ENCODE measurements at places on chromosomes 11 and 22.

GRCh38 chr11:14411818-14412217 lies 52.8 kb upstream of the RRAS2 start:
- DNase-seq: no peak

GRCh38 chr11:113204280-113204679 lies 110.1 kb upstream of the TTC12 start:
- no peak for DNase-seq

DNA sequence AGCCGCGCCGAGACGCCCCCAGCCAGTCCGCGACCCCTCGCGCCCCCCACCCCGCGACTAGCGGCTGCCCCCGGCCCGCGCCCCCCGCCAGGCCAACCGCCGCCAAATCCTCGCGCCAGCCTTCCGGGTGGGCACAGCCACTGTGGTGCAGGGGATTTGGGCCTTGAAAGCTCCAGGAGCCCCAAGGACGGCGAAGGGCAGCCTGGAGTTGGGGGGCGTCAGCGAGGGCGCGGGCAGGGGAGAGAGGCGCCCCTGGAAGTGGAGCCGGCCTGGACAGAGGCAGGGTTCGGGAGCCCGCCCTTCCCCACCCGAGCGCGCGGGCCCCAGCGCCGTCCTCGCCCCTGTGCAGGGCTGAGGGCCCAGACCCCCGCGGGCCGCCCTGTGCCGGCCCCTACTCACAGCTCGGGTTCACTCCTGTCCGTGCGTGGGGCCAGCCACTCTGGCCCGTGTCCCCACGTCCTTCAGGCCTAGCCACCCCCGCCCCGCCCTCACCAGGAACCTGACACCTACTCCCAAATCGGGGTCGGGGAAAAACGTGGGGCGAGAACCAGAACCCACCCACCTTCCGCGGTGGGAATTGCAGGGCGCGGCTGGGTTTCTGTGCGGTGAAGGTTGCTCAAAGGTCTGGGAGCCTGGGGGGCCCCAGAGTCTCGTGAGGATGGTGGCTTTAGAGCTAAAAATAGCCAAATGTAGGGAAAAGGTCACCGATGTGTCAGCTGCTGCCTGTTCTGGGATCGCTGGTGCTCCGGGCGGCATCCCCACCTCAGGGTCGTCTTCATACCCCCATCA lies at the start of gene CPT1B:
TSS of gene CPT1B (minus strand) at position 441 of the 789 bp plus-strand sequence. CDS start 512 bp downstream, outside the sequence.
- DNase-seq: no peak

DNA sequence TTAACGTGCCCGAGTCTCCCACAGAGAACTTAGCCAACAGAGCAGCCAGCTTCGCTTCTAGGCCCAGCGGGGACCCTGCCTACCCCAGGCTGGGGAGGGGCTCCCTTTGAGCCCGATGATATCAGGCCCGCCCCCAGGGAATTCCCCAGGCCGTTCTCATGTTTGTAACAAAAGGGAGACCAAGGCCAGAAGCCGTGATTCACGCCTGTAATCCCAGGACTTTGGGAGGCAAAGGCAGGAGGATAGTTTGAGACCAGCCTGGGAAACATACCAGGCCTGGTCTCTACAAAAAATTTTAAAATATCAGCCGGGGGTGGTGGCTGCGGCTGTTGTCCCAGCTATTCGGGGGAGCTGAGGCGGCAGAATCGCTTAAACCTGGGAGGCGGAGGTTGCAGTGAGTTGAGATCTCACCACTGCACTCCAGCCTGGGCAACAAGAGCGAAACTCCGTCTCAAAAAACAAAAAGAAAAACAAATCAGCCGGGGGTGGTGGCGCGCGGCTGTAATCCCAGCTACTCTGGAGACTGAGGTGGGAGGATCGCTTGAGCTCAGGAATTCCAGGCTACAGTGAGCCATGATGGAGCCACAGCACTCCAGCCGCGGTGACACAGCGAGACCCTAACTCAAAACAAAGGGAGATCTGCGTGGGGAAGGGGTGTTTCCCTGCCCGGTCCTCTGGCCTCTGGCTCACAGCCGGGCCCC lies 1.7 kb downstream of the DRD4 start:
- DNase-seq: no peak

GRCh38 chr11:7300281-7300680 lies 48.6 kb downstream of the SYT9 start:
- no peak for DNase-seq

- no peak for DNase-seq
Measured at GRCh38 chr11:108393046-108393445, 74.3 kb downstream of the C11orf65 start.

DNA sequence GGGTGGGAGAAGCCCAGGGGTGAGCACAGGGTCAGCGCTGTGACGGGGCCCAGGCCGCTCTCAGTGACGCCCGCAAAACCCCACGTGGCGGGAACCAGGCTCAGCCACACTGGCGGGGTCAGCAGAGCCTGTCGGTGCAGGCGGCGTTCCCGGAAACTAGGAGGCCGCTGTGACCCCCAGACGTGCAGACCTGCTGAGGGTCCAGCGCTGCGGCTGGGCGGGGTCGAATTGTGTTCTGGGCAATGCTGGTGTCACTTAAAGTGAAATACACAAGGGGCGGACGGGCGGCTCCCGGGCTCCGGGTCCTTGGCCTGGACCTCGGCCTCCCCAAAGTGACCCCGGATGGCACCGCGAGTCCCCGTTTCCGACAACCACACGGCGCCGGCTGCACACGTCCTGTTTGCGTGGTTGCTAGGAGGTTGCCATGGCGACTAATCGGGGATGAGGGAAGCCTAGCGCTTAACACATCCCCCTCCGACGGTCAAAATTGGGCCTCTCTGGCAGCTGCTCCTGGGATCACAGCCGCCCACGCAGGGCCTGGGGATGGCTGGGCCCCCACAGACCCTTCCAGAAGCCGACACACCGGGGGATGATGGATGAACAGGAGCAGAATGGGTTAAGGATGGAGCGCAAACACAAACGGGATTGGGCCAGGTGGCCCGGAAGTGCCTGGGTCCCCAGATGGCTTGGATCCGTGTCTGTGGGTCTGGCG lies 81.7 kb upstream of the PRR5 start:
- no peak for DNase-seq

DNA sequence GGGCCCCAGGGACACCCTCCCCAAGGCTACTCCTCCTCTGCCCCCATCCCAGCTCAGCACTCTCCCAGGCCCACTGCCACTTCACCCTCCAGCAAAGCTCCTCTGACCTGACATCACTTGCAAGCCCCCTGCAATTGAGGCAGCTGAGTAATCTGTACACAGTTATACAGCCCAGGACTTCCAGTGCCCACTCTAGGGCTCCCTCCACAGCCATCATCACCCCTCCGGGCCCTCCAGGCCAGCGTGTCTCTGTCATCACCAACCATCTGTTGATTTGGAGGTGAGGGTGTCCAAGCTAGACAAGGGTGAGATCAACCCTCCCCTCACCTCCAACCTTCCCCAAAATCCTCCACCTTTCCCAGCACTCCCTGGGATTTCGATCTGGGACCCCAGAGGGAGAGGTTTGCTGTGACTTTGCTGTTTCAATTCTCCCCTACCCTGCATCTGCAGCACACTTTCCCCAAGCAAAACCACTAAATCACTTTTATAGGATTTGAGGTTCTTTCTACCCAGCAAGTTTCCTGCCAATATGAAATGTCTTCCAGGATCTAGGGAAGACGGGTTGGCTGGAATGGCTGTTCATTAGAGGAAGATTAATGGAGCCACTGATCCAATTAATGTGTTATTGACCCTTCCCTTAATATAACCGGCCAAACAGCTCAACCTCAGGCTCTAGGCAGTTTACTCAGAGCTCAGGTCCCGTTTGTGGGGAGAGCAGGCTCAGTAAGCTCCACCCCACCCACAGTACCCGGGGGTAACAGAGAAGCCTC lies 92.9 kb downstream of the CHST1 start:
- no peak for DNase-seq

- DNase-seq: no peak
Measured at GRCh38 chr11:60389279-60389910, 6.9 kb upstream of the MS4A14 start.

- DNase-seq: no peak
Measured at GRCh38 chr11:1388763-1389102, 1.0 kb upstream of the BRSK2 start.

- DNase-seq: no peak
Measured at GRCh38 chr11:126942146-126942545, 58.4 kb downstream of the KIRREL3 start.

- no peak for DNase-seq
Measured at GRCh38 chr11:134592391-134592990, 180.4 kb upstream of the B3GAT1 start.

DNA sequence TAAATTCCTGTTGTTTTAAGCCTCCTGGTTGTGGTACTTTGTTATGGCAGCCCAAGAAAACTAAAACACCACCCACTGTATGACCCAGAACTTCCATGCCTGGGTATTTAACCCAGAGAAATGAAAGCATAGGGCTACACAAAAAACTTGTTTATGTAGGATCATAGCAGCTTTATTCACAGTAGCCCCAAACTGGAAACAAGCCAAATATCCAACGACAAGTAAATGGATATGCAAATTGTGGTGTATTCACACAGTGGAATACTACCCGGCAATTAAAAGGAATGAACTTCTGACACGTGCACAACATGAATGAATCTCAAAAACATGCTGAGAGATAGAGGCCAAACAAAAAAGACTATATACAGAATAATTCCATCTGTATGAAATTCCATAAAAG lies 62.2 kb upstream of the NAV2 start:
- DNase-seq: no peak

- no peak for DNase-seq
Measured at GRCh38 chr11:72786305-72787215, 7.3 kb downstream of the STARD10 start.

DNA sequence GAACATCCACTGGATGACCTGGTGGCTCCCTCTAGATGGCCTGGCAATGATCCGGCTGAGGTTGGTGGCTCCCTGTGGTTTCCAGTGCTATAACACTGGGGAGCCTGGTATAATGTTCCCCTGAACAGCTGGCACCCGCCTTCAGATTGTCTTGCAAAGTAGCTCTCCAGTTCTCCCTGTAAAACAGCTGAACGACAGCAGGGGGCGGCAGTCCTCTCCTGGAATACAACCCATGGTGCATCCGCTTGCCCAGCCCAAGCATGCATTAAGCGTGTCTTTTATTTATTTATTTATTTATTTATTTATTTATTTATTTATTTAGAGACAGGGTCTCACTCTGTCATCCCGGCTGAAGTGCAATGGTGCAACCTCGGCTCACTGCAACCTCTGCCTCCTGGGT lies 258.9 kb downstream of the BUD13 start:
- no peak for DNase-seq

DNA sequence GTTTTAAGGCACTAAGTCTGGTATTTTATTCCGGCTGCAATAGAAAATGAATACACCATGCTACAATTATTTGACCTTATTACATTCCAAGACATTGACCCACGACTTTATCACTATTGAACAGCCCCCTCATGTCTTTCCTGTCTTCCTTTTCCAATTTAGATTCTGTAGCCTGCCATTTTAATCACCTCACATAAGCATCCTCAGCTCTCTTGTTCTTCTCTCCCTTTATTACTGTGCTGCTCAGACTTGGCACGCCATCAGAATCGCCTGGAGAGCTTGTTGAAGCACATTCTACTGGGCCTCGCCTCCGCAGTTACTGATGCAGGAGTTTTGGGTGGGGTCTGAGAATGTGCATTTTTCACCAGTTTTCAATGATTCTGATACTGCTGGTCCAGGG lies 38.7 kb upstream of the SWAP70 start:
- no peak for DNase-seq

- no peak for DNase-seq
Measured at GRCh38 chr22:38859581-38860282, 12.3 kb downstream of the CBX6 start.

DNA sequence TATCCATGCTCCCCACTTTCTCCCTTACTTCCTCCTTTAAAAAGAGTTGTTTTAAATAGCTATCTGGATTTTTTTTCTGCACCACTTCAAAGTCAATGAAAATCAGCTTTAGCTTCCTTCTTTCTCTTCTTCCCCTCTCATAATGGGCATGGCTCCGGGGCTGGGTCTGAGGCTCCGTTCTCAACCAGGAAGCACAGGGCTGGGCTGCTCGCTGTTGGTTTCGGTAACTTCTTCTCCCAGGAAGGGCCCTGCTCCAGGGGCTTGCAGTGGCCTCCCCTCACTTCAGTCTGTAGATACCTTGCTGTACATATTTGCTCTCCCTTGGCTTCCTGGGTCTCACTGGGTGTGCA lies 23.8 kb downstream of the MICAL2 start:
- DNase-seq: no peak

DNA sequence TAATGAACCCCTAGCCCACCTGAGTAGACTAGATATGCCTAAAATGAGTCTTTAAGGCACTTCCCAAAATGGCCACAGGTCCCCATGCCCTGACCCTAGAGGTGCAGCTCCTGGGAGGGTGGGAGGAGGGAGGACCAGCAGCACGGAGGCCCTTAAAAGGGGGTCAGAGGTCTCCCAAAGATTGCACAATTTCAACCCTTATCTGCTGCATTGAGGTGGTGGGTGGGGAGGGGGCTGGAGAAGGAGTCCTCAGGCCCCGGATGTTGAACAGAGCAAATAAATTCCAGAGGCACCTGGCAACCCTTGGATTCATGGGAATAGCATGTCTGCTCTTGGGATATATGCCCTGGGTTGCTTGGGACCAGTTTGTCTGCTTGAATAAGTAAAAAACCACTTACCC lies 57.6 kb downstream of the NAV2 start:
- DNase-seq: no peak

- DNase-seq: no peak
Measured at GRCh38 chr22:24685531-24686190, 82.7 kb downstream of the GGT1 start.

DNA sequence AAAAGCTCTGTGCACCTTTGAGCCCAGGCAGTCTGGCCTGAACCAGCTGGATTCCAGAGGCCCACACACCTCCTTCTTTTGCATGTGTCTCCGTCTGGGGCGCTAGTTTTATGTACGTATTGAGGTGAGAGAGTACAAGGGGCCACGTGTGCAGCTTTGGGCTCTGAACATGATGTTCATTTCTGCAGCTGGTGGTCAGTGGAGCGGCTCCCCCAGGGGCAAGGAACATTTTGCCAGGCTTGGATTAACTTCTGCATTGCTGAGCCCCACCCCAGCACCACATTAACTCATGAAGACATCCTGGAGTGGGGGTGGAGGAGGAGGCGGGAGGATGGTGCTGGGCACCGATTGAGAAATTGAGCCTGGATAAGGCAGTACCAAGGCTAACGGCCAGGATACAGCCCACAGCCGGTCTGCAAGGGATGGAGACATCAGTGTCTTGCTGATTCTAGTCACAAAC lies 13.8 kb downstream of the USP2 start:
- no peak for DNase-seq

GRCh38 chr22:45882881-45883810 lies 93.8 kb downstream of the WNT7B start:
- DNase-seq: no peak
